ENCODE measurements at places on chromosomes 6 and 20.

- no peak for DNase-seq
Observed at GRCh38 chr6:16729183-16729691, 32.0 kb downstream of the ATXN1 start.

GRCh38 chr6:136035378-136036070 is 184.0 kb downstream of the PDE7B start:
- DNase-seq: no peak

GRCh38 chr20:3162080-3162611 is 2.5 kb upstream of the FASTKD5 start:
- DNase-seq: no peak

DNA sequence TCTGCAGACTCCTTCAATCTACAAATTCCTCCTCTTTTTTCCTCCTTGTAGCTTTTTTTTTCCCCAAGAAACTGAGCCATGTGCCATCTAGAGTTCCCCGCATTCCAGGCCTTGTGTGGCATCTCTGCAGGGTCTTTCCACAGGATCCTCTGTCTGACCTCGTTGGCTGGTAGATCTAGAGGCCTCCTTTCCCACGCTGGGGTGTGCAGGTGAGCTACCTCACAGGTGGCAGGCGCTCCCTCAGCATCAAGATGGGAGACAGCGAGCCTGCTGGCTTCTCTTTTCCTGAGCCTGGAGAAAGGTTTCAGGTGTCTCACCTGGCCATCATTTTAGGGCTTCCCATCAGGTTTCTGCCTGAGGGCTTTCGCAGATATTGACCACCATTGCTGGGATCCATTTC is 9.6 kb upstream of the NELFCD start:
- no peak for DNase-seq

DNA sequence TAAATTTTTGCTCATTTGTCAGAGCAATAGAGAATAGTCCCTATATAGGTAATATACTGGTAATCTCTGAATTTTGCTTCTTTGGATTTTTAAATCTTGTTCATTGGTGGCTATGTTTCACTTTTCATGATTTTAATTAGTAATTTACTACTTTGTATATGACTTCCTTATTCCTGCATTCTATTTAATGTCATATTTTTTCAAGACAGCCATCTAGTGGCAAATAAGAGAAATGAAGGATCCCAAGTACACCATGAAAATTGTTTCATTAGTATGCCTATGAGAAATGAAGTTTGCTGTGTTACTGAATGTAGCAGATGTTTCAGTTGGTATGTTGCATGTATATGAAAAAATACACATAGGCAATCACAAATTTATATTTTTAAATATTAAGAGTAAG is 82.4 kb downstream of the ZNF292 start:
- no peak for DNase-seq

DNA sequence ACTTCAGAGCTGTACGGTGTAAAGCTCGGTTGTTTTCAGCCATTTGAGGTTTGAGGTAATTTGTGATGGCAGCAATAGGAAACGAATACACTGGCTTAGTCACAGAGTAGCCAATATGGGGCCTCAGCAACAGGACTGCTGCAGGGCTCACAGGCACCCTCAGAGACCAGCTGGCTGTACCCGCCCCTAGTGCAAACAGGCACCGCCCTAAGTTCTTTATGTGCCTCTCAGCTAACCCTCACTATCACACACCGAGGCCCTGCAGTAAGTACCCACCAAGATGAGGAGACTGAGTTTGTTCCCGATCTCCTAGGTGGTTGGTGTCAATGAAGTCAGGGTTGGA is 11.2 kb upstream of the SERPINB9 start:
- DNase-seq: no peak

GRCh38 chr6:160457823-160458222 is 109.6 kb downstream of the SLC22A3 start:
- DNase-seq: no peak

Measured in activated T-helper 1 cell treated with anti-CD3 and anti-CD28 coated beads, Interleukin-2, amount 50 U/mL, for 16 hours (primary cell).